Stimulated activated CD4-positive, alpha-beta T cell treated with anti-CD3 and anti-CD28 coated beads, Interleukin-12 subunit alpha, Interleukin-12 subunit beta, amount 100 ng/mL, for 24 hours (primary cell): ENCODE measurements at places on chromosomes 7 and 10.

- no peak for DNase-seq
Measured at GRCh38 chr7:66877577-66878300, 43.3 kb upstream of the TMEM248 start.

- no peak for DNase-seq
Measured at GRCh38 chr7:29224726-29225125, 30.2 kb downstream of the CHN2 start.

DNA sequence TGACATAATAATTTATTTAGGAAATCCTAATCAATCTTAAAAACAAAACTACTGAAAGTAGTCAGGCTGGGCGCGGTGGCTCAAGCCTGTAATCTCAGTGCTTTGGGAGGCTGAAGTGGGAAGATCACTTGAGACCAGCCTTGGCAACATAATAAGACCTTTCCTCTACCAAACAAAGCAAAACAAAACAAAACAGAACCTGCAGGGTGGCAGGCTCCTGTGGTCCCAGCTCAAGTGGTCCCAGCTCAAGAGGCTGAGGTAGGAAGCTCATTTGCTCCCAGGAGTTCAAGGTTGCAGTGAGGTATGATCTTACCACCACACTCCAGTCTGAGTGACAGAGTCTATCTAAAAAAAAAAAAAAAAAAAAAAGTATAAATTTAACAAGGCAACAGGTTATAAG, 748.0 kb downstream of the CNTNAP2 start:
- no peak for DNase-seq

GRCh38 chr7:74173074-74173473, 1.1 kb upstream of the EIF4H start:
- no peak for DNase-seq

- no peak for DNase-seq
Measured at GRCh38 chr7:2525658-2526630, 6.4 kb downstream of the LFNG start.
